ENCODE measurements at places on chromosomes 1 and 21. TPM values are rescaled to one million over a fixed set of nuclear protein-coding genes. Genes with fewer than 3 reads are reported as not detected.

The SASS6 gene
- total RNA-seq, result 1.2 TPM

The PER3 gene
- 1.1 TPM for total RNA-seq

The CD164L2 gene
- not detected for total RNA-seq

The C1QTNF12 gene
- 3.9 TPM for total RNA-seq

The HAO2 gene
- total RNA-seq, result not detected

The COL9A2 gene
- 2.2 TPM for total RNA-seq

The ACTRT2 gene
- not detected for total RNA-seq

The ETV3L gene
- total RNA-seq, result not detected

The SPRR2D gene
- not detected for total RNA-seq
